ENCODE measurements at places on chromosomes 11 and 22. TPM values are rescaled to one million over a fixed set of nuclear protein-coding genes. Genes with fewer than 3 reads are reported as not detected.

DNA sequence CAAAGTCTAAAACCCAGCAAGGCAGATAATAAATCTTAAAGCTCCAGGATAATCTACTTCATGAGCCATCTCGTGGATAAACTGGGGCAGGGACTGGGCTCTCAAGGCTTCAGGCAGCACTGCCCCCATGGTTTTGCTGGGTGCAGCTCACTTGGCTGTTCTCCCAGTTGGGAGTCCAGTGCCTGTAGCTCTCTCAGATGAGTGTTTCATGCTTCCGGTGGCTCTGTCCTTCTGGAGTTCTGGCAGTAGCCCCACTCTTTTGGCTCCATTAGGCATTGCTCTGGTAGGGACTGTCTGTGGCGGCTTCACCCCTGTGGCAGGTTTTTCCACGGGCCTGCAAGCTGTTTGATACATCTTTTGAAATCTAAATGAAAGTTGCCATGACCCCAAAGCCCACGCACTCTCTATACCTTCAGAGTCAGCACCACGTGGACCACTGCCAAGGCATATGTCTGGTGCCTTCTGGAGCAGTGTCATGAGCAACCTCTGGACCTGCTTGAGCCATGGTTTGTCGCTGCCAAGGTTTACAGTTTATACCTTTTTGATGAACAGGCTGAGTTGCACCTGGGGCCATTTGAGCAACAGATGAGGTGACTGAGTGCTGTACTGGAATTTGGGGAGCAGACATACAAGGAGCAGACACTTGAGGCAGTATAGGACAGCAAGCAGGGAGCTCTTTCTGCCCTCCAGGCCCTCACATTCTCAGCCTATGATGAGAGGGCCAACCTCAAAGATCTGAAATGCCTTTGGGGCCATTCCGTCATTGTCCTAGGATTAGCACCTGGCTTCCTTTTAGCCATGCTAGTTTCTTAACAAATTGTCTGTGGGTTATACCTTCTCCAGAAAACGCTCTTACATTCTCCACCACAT lies 48.6 kb downstream of the MTNR1B start:
- DNase-seq, result no peak

- no peak for DNase-seq
Measured at GRCh38 chr11:72635309-72635915, 38.8 kb downstream of the PDE2A start.

GRCh38 chr11:66847461-66848232 lies 4.4 kb downstream of the RCE1 start:
- no peak for DNase-seq

DNA sequence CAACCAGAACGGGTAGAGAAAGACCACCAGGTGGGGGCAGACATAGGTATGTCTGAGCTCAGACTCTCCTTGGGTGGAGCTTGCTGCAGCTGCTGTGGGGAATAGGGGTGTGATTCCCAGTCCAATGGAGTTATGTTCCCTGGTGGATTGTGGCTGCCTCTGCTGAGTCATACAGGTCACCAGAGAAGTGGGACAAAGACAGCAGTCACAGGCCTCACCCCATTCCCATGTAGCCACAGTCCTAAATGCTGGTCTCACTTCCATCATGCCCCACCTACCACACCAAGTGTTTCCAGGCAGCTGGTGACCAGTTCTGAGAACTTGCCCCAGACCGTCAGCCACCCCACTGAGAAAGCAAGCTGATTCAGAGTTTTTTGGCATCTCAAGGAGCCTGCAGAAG lies 17.5 kb downstream of the OR52E5 start:
- no peak for DNase-seq

The LPXN gene
- total RNA-seq, result 1.5 TPM

The OR56A1 gene
- total RNA-seq, result 0.07 TPM

The PDGFB gene
- 7.1 TPM for total RNA-seq

DNA sequence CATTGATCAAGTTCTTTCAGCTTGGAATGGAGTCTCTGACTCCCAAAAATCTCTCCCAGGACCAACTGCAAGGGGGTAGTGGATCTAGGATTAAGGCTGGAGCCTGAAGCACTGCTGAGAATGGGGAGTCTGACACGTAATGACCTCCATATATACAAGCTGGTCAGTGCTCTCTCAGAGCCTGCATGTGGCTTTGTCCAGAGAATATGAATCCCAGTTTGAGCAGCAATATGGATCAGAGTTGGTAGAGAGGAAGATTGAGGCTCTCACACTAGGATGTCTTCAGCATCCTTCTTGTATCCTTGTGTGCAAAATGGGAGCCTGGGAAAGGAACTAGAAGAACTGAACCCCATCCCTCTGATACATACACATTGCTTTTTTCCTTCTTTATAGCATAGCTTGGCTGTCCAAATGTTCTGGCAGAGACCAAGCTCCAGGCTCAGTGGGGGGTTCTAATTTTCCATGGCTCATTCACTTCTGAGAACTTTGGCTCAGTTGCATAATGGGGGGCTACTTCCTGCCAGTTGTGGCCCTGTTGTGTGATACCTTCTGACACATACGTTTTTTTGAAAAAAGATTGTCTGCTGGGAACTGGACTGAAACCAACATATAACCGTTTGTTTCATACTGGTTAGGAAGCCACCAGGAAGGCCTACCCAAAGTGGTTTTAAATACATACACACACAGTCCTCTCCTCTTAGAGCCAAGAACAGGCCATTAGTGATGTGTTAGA lies 138.2 kb downstream of the ETS1 start:
- DNase-seq, result no peak

- no peak for DNase-seq
Measured at GRCh38 chr11:79331203-79331901, 109.5 kb downstream of the TENM4 start.

The ARHGAP8 gene
- total RNA-seq, result 29.3 TPM

GRCh38 chr11:58067685-58068084 lies 36.9 kb downstream of the OR6Q1 start:
- DNase-seq, result no peak

The CHRDL2 gene
- 0.33 TPM for total RNA-seq

DNA sequence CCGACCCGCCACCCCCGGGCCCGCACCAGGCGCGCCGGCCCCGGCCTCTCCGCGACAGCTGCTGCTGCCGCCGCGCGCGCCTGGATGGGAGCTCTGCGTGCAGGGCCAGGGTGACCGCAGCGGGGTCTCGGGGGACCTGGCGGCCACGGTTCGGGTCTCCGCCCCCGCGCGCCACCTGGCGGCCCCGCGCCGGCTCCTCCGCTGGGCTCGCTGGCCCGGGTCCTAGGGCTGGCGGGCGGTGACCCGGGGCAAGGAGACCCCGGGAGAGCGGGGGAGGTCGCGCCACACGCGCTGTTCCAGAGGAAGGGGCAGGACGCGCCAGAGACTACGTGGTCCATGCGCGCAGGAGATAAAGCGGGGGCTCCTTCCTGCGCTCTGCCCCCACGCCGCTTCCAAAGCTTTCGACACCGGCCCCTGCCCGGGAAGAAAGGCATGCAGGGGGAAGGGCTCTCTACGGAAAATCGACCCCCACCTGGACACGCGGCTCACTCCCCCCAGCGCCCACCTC lies 562 bp downstream of the SHANK2 start:
- peak; percentile 69 for DNase-seq

The GDPD4 gene
- total RNA-seq, result not detected

GRCh38 chr22:44650806-44651205 lies 51.2 kb upstream of the PRR5 start:
- DNase-seq, result no peak

The POU2AF2 gene
- total RNA-seq, result not detected

DNA sequence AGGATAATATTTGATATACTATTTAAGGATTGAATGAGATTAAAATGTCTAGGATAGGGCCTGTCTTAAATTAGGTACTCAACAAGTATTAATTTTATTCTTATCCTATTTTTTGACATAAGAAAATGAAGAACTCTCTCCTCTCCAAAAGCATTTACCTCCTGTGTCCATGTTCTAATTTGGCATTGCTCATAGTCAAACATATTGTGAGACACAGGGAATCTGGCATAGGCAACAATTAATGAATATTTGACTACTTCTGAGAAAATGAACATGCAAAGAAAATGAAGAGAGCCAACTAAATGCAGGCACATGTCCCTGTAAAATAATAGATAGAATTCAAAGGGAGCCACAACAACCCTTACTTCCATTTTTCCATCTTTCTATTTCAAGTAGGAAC lies 198.5 kb upstream of the C11orf87 start:
- DNase-seq, result no peak

- DNase-seq, result no peak
Measured at GRCh38 chr11:10485646-10486045, 30.6 kb downstream of the AMPD3 start.

GRCh38 chr22:44550711-44551491 lies 52.9 kb upstream of the RTL6 start:
- no peak for DNase-seq

- DNase-seq, result no peak
Measured at GRCh38 chr22:29141078-29141688, 64.5 kb upstream of the EMID1 start.

DNA sequence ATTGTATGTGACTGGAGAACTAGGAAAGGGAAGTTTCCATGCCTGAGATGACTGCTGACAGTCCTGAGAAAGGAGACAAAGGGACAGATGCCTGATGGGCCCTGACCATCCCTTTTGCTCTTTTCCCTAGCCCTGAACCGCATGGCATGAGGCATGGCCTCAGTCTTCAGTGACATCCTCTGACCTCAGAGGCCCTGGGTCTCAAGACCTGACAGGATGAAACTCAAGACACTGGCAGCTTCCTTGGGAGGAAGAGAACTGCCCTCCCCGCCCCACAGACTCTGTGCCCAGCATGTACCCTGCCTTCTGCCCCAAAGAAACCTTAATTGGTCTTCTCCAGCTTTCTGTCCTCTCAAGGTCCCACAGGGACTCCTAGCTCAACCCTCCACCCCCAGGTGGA lies 444.1 kb downstream of the SOX6 start:
- no peak for DNase-seq

- DNase-seq, result no peak
Measured at GRCh38 chr22:17780116-17780740, 6.0 kb upstream of the BID start.

The FAM89B gene
- total RNA-seq, result 21.7 TPM

- no peak for DNase-seq
Measured at GRCh38 chr11:104015649-104016415, 20.6 kb upstream of the DDI1 start.

DNA sequence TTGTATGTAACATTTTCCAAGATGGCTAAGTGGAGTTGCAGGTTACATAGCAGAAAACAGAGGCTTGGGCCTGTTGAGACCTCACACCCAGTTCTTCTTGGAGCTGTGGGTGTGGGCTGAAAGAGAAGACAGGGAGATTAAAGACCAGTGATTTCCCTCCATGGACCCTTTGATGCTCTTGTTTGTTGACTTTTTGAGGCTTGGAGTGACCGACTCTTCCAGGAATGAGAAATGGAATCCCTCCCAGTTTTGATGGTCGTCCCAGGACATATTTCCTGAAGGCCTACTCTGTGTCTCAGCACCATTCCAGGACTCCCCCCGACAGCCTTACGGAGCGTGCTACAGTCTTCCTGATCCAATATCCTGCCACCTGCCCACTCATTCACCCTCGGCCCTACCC lies 96.9 kb downstream of the PTPRJ start:
- DNase-seq, result no peak

GRCh38 chr22:29394931-29395581 lies 6.7 kb upstream of the AP1B1 start:
- peak; percentile 80 for DNase-seq

GRCh38 chr22:26828311-26828710 lies 170.9 kb downstream of the MIAT start:
- DNase-seq, result no peak

DNA sequence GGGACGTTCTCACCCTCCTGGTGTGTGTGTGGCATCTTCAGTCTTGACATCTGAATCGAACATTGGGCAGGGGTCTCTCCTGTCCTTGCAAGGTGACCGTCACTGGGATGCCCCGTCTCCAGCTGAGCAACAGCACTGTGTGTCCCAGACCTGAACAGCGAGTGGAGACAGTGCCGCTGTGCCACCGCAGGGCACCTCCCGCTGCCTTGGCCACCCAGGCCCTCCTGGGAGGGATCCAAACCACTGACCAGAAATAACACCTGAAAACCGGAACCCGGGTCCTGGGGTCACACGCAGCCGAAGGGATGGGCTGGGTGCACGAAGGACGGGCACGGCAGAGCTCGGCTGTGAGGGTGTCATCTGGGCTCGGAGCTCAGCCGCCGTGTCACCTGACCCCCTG lies 102.2 kb downstream of the BRD1 start:
- no peak for DNase-seq

DNA sequence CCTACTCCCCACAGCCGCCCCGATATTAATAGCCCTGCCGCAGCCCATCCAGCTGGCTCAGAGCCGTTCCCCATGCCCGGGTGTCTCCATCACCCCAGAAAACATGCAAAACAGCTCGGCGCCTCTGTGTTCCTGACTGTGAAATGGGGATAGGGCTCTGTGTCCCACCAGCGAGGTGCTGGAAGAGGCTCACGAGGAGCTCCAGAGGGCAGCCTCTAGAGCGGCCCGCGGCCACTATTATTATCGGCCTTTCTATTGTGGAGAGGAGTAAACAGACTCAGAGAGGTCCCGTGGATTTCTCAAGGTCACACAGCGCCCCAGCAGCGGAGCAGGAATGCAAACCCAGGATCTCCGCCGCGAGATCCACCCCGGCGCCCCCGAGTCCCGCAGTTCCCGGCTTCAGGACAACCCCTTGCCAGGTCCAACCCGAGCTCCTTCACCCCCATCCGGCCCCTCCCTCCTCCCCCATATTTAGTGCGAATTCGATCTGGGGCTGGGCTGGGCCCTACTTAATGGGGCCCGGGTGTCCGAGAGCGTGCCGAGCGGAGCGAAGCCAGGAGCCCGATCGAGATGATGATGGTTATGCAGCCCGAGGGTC lies at the start of gene ACTN3:
ACTN3 (plus strand) TSS at position 536 of the 598 bp plus-strand sequence; CDS start at position 571, 35 bp downstream.
- peak; percentile 88 for DNase-seq

The RAB36 gene
- total RNA-seq, result 1.4 TPM

GRCh38 chr22:20244691-20245576 lies 23.2 kb downstream of the RTN4R start:
- no peak for DNase-seq

- no peak for DNase-seq
Measured at GRCh38 chr11:2265396-2265795, 5.0 kb downstream of the ASCL2 start.

DNA sequence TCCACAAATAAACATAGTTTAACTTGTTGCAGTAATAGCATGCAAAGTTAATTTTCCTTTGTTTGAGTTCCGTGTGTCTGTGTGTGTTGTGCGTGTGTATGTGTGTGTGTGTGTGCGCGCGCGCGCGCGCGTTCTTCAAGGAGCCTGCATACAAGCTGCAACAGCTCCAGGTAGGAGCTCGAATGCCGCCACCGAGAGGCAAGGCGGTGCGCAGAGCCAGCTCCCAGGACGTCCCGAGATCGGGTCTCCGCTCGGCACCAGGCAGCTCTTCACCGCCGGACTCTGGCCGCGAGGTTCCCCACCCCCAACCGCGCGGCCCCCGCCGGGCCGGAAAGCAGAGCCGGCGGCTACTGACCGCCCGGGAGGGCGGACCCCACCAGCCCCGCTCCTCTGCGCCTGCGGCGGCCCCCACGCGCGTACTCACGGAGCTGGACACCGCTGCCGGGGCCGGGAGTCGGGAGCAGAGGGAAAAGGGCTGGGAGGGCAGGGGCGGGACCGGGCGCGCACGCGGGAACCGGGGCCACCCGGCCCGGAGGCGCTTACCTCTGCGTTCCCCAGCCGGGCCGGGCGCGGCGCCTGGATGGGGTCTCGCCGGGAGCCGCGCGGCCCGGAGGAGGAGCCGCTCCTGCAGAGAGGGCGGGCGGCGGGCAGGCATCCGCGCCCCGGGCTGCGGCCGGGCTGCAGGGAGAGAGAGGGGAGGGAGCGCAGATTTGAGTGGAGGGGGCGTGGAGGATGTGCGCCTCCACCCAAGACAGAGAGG lies 40.4 kb upstream of the AKIP1 start:
- peak; percentile 74 for DNase-seq

GRCh38 chr11:90818196-90818745 lies 595.4 kb upstream of the CHORDC1 start:
- DNase-seq, result no peak

- DNase-seq, result no peak
Measured at GRCh38 chr11:13745165-13745564, 76.7 kb downstream of the FAR1 start.

Measured in H9 (cell line).